ENCODE measurements at places on chromosomes 2 and 18. TPM values are rescaled to one million over a fixed set of nuclear protein-coding genes. Genes with fewer than 3 reads are reported as not detected.

INSIG2 gene
- 13.7 TPM for polyA plus RNA-seq

IRS1 gene
- 6.2 TPM for polyA plus RNA-seq

PRSS56 gene
- 0.05 TPM for polyA plus RNA-seq

TWIST2 gene
- 6.3 TPM for polyA plus RNA-seq

LPIN2 gene
- polyA plus RNA-seq, result 5.0 TPM

ZNF396 gene
- 0.72 TPM for polyA plus RNA-seq

TRIM43 gene
- polyA plus RNA-seq, result not detected

DDX18 gene
- 14.1 TPM for polyA plus RNA-seq
